ENCODE measurements at places on chromosomes 2 and 18.

DNA sequence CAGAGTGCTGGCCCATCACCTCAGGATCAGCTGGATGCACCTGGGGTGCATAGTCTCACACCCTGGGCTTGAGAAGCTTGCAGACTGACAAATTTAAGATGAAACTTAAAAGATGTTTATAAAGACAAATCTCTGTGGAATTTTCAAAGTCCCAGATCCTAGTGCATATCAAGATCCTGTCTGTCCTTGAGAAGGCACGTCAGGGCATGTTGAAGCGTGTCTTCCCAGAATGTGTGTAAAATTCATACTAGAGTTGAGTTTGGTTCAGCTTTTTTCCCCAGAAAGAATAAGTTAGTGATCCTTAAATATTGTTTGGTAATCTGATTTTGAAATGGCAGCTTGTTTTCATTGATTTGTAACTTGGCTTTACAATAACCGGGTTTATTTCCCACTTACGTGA, 27.5 kb downstream of the INSIG2 start:
- DNase-seq: no peak

DNA sequence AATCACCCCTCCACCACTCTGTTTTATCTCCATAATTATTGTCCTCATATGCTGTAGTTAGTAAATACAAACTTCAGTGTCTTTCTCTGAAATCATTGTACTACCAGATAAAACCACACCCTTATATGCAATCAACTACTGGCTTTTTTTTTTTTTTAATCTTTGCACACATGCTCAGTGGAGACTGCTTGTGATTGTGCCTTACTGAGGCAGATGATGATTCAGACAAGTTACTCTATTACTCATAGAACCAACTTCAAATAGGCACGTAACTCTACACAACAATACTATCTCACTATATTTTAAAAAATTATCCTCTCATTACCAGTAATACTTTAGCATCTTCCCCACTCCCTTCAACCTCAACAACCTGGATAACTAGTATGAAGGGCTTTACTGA, 1278.4 kb upstream of the PIK3C3 start:
- DNase-seq: no peak

- DNase-seq: no peak
Measured at GRCh38 chr2:26455670-26456439, 22.1 kb downstream of the OTOF start.

DNA sequence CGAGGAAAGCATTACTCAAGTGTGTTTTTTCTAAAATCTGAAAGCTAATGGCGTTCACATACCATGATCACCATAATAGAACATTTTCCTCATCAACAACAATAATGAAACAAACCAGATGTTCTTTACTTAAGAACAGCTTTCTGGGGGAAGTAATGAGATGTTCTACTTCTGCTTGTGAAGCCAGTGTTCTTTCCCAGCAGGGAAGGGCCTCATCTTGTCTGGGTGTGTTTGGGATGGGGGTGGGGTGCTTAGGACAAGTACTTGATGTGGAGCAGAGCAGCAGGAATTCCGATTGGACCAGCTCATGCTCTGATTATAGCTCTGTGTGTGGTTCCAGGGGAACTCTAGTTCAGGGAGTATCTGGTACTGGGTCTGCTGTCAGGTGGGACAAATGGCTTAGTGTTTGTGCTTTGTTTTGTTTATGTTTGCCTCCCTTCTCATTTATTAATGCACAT, 163.0 kb upstream of the NOSTRIN start:
- no peak for DNase-seq

GRCh38 chr2:48066000-48066399, 159.7 kb upstream of the FBXO11 start:
- no peak for DNase-seq

GRCh38 chr18:31878358-31878757, 64.6 kb downstream of the TRAPPC8 start:
- no peak for DNase-seq

- no peak for DNase-seq
Measured at GRCh38 chr18:63016270-63016669, 300.9 kb downstream of the PHLPP1 start.

DNA sequence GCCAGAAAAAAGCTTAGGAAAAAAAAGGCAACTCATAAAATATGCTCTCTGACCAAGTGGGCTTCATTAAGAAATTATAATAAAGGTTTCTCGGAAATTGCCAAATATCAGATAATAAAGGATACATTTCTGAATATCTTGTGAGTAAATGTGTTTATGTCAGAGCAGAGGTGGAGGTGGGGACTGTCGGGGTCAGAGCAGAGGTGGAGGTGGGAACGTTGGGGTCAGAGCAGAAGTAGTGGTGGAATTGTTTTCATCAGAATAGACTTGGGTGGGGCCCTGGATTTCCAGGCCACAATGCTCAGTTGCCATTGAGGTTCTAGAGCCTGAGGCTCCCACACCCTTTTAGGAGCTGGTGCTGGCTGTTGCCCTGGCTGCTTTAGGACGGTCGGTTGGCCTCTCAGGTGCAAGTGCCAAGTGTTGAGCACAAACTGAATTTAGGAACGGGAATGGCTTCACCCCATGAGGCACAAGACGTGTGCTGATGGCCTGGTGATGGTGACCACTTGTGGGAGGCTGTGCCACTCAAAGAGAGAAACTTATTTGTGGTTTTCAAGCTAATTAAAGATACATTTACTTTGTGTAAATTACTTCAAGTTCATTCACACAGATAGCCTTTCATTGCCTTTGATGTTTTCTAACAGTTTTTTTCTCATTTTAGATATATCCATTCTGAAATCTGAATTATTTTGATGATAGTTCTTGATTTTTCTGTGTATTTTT, 131.5 kb downstream of the ATP9B start:
- peak; percentile 47 for DNase-seq

DNA sequence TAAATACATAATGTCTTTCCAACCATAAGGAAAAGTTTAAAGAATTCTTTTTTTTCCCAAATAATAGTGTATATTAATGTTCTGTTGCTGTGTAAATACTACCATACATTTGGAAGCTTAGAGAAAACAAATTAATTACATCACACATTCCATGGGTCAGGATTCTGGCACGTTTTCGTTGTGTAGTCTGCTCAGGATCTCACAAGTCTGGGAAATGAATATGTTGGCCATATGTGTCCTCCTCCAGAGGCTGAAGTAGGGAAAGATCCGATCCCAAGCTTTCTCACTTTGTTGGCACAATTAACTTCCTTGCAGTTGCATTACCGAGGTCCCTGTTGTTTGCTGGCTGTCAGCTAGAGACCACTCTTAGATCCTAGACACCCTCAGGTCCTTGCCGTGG, 83.9 kb downstream of the RPRM start:
- DNase-seq: no peak

GRCh38 chr2:224412141-224413015, 10.5 kb upstream of the FAM124B start:
- no peak for DNase-seq

DNA sequence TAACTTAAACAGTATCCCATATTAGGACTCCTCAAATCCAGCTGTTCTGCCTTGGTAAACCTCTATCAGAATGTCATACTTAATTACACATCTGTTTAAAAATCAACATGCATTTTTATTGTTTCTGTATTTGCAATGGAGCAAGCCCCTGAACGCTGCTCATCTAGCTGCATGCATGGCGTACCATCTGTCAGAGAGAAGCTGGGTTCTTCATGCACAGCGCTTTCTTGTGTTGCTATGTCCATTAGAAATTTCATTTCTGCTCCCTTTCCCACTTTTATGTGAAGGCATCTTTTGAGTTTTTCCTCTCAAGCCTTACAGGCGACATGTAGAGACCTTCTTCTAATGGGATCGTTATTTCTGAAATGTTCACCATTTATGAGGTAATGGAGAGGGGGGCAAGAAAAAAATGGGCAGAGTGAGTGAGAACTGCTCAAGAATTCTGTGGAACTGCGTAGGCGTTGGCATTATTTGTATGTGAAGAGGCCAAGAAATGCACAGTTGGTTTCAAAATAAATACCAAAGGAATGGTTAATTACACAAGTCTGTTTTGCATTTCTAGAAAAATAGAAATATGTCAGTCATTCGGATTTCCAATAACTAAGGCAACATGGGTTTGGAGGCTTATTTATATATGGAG, 31.6 kb downstream of the INSIG2 start:
- no peak for DNase-seq

DNA sequence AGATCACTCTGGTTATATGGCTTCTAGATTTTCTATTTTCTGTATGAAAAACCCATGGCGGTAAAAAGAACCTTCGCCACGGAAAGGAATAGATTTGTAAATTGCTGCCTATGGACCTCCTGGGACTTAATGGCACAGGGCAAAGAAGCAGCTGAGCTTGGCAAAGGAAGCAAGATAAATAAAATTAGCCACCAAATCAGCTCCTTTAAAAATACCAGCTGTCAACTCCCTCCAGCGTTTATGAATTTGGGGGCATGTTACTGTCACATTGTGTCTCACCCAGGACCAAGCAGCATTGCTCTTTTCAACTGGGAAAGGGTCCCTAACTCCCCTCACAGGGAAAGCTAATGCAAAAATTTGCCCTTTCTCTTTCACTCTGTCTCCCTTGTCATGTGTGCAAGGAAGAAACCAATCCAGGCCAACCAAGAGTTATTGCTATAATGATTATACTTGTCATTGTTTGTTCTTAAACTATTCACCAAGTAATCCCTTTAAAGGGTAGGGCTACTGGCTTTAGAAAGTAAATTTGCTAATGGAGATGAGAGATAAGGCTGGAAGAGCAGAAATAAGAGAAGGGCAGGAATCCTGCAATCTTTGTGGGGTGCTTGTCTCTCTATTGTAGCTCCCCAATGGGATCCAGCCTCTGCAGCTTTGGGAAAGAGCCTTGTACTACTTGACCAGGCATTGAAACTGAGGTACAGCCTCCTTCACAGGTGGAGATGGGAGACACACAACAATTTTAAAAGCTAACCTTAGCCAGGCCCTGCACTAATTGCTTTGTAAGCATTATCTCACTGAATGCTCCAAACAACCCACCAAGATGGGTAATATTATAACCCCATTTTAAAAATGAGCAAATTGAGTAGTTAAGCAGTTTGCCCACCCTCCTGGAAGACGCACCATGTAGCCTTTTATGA, 119.1 kb upstream of the KLF7 start:
- no peak for DNase-seq

DNA sequence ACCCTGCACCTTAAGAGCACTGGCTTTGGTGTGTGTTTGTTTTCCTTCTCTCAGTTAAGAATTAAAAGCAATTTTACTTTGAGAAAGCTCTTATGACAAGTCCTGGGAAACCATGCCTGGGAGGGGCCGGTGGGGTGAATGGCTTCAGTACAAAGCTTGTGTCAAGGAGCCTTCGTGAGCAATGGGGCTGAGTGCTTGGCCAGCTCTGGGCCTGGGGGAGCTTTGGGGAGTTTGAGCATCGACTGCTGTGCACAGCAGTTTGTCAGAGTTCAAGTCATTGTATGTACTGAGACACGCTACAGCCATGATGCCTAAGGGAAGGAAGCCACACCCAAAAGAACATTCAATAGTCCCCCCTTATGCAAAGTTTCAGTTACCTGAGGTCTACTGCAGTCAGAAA, 75.8 kb downstream of the ARHGEF4 start:
- DNase-seq: no peak

- no peak for DNase-seq
Measured at GRCh38 chr2:146917431-146918042, 927.3 kb upstream of the ACVR2A start.

DNA sequence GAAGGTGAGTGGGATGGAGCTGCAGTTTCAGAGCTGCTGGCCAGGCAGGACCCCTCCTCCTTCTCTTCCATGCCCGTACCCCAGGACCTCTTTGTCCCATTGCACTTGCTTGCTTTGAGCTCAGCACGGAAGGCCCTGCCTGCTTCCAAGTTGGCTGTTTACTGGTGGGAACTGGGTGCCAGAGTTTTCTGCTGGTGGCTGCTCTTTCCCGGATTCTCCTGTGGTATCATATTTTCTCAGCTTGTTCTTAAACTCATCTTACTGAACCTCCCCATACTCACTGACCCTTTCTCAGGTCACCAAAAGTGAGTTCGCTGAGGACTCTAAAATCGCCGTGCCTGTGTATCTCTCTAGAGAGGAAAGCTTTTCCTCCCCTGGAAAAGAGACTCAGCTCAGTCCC, 297.7 kb upstream of the TNP1 start:
- DNase-seq: no peak

- no peak for DNase-seq
Measured at GRCh38 chr2:86332654-86333053, 4.8 kb downstream of the REEP1 start.

DNA sequence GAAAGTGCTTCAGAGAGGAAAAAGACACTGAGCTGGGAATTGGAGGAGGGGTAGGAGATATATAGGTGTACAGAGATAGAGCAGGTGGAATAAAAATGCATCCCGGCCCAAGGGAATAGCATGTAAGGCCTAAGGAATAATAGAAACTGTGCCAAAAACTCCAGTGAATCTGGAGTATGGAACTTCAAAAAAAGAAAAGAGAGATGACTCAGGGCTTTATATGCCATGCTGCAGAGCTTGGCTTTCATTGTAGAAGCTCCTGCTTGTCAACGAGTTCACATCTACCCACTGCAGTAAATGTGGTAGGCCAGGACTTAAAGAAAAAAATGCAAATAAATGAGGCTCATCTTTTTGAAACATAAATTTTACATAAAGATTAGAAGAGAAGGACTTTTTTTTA, 131.8 kb downstream of the MREG start:
- no peak for DNase-seq

GRCh38 chr2:29394981-29395350, 279.8 kb downstream of the CLIP4 start:
- DNase-seq: no peak

GRCh38 chr2:38650012-38650411, 15.9 kb upstream of the GALM start:
- no peak for DNase-seq

- peak; percentile 42 for DNase-seq
Measured at GRCh38 chr2:24359129-24360049, 947 bp downstream of the ITSN2 start.

DNA sequence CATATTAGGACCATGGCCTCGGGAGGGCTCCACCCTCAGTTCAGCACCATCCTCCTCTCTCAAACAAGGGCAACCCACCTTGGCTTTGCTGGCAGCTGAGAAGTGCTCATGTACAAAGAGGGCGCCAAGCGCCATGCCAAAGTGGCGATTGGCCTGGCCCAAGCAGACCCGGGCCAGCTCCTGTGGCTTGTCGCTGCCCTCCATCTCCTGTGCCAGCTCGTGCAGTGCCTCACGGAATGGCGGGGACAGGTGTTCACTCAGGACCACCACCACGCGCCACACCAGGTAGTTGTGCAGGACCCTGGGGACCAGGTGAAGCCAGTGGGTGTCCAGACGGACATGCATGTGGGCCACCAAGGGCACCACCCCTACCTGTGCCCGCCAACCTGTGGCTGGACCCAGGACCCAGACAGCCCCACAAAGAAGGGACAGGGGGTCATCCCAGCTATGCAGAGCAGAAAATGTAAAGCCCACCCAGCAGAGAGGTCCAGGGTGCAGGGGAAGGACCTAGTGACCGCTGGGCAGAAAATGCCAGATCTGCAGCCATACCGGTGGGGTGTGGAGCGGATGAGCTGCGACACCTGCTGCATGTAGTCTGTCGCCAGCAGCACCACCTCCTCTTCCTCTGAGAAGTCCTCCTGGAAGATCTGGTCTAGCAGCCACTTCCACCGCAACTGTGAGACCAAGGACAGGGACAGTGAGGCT, 3.6 kb downstream of the ECEL1 start:
- DNase-seq: no peak

- no peak for DNase-seq
Measured at GRCh38 chr2:84856787-84857186, 24.1 kb downstream of the TRABD2A start.

- no peak for DNase-seq
Measured at GRCh38 chr2:196944570-196944969, 18.1 kb upstream of the PGAP1 start.

- DNase-seq: no peak
Measured at GRCh38 chr2:85401464-85401805, 8.7 kb downstream of the CAPG start.

GRCh38 chr2:223076573-223076972, 24.6 kb downstream of the KCNE4 start:
- DNase-seq: no peak

All from C1 segment of cervical spinal cord (tissue), 14 donors.